NCI-H1417 treated with DMSO at 0.1 percent for 48 hours (cell line): ENCODE measurements at places on chromosomes 1 and 21.
A peak's percentile ranks its signal among the peaks of the same experiment; 100 is the strongest.

GRCh38 chr1:85274969-85275453, 1.4 kb downstream of the BCL10 start:
- no peak for DNase-seq

GRCh38 chr1:17409391-17409811, 30.1 kb downstream of the RCC2 start:
- no peak for DNase-seq

- DNase-seq, result no peak
Measured at GRCh38 chr1:119946724-119947123, 50.4 kb upstream of the ADAM30 start.

DNA sequence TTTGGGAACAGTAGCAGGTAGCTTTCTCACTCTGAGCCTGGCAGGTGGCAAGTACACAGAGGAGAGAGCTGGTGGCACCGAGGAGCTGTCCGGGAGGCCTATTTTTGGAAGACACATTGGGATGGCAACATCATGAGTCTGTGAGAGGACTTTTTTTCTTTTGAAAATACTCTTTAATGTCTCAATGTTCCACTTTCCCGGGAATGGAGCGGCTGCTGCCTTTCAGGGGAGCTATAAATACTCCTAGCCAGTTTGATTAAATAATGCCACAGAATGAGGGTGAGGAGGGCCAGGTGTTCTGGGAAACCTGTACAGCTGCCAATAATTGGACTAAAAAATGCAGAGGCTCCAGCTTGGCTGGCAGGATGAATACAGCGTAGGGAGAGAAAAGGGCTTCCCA, 93.3 kb upstream of the COG2 start:
- peak; percentile 22 for DNase-seq

GRCh38 chr1:222547260-222547614, 667 bp downstream of the HHIPL2 start:
- no peak for DNase-seq

GRCh38 chr1:14654554-14654953, 56.1 kb downstream of the KAZN start:
- no peak for DNase-seq

DNA sequence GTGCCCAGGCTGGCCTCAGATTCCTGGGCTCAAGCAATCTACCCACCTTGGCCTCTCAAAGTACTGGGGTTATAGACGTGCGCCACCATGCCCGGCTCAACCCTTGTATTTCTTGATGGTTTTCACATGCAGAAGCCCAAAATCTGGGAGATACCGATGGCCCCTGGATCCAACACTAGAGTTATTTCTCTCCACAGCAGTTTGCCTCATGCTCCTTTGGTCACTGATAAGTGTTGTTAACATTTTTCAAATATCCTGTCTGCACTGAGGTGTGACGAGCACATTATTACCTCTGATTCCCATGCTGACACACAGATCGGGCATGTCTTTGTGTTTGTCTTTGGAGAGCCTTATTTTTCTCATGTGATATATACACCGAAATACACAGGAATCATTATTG, 107.0 kb downstream of the KIF26B start:
- no peak for DNase-seq

- no peak for DNase-seq
Measured at GRCh38 chr1:225845571-225846259, 35.8 kb downstream of the EPHX1 start.

DNA sequence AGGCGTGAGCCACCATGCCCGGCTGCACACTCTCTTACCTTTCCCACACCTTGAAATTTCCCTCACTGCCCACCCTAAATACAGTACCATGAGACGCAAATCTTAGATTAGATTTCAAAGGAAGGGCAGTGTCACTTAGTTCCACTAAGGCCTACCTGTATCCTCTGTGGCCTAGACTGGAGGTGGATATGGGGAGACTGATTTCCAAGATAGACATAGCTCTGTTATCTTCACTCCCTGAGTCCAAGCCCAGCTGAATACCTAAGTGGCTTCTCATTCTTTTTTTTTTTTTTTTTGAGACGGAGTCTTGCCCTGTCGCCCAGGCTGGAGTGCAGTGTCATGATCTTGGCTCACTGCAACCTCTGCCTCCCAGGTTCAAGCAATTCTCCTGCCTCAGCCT, 89.0 kb downstream of the SLC16A1 start:
- no peak for DNase-seq

DNA sequence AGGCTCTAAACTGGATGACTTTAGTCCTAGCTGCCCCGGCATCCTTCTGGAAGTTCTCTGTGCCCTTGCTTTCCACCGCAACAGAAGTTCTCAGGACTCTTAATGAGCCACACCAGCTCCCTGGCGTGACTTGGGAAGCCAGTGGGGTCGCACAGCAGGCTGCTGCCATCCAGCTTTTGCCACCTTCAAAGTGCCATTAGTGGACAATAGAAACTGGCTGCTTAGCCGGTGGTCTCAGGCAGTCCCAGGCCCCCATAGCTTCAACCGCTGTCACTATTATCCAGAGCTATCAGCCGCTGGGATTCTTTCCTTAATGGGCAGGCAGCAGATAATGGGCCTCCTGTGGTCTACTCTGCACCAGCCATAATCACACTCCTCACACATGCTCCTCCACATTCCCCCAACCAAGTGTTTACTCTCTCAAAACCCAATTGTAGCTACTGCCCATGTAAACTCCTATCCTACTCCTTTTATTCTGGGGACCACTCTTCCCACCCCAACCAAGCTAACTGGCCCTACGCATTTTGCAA, 37.3 kb downstream of the PLEKHA6 start:
- DNase-seq, result no peak

- no peak for DNase-seq
Measured at GRCh38 chr1:166960858-166961474, 14.4 kb downstream of the ILDR2 start.

DNA sequence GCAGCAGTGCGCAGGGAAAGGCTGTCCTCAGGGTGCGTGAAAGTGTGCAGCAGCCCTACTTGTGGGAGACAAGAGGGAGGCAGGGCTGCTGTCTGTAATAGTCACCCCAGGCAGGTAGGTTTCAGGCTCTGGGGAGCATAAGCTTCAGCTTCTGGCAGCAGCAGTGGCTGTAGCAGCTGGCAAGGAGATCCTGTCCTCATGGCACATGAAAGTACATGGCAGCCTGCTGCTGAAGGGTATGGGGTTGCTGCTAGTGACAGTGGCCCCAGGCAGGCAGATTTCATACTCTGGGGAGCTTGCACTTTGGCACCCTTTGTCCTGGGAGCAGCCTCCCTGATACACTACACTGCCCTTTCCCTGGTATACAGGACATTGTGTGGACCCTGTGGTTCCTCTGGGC, 26.3 kb downstream of the KIAA0319L start:
- no peak for DNase-seq

GRCh38 chr1:27544834-27545233, 54.9 kb upstream of the WASF2 start:
- DNase-seq, result no peak

DNA sequence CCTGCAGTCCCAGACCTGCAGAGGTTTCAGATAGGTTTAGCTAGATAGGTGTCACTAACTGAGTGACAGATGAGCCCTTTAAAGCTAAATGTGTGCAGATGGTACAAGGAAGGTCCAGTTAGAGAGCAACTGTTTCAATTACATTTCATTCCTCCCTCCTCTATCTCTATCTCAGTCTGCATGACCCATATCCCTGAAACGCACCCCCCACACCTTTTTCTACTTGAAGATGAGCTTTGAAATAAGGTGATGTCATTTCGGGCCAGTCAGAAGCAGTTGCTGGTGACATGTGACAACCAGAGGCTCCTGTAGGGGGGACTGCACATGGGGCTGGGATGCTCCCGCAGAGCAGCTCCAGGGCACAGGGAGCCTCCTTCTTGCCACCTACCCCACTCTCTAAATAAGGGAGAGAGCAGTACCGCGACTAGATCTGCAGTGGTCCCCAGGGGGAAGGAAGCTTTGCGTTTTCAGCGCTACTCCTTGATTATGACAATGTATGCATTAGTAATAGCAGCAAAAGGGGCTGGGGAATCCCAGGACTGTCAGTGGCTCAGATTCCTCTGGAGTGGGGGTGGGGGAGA, 4.3 kb downstream of the ATP8B2 start:
- no peak for DNase-seq

DNA sequence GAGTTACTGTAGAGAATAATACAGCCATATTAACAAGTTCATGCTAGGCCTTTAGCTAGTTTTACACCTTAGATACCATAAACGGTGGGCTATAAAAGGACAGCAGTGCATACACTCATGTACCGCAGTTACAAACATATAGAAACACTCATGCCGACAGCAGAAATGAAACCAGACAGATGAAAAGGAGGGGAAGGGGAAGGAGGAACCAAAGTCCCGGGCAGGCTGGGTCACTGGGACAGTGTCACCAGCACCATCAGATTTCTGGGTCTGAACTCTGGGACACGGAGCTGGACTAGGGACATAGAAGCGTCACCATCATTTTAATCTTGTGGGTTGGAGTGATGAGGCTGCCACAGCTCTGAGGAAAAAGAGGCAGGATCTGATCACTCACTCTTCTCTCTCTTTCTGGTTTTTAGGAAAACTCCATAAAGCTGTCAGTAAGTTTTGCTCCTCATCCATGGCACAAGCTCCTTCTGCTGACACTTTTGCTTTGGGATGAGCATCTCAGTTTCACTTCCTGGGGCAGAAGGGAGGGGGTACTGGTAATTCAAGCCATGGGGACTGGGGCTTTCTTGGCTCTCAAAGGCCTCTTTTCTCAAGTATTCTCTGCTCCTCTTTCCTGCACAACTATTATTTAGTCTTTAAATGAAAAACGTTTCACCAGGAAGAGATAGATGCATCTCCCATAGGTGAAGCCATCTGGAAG, 7.8 kb upstream of the ZNF691 start:
- no peak for DNase-seq

- DNase-seq, result no peak
Measured at GRCh38 chr1:15042866-15043265, 110.7 kb upstream of the TMEM51 start.

- DNase-seq, result no peak
Measured at GRCh38 chr1:174206148-174206836, 47.0 kb downstream of the RABGAP1L start.

DNA sequence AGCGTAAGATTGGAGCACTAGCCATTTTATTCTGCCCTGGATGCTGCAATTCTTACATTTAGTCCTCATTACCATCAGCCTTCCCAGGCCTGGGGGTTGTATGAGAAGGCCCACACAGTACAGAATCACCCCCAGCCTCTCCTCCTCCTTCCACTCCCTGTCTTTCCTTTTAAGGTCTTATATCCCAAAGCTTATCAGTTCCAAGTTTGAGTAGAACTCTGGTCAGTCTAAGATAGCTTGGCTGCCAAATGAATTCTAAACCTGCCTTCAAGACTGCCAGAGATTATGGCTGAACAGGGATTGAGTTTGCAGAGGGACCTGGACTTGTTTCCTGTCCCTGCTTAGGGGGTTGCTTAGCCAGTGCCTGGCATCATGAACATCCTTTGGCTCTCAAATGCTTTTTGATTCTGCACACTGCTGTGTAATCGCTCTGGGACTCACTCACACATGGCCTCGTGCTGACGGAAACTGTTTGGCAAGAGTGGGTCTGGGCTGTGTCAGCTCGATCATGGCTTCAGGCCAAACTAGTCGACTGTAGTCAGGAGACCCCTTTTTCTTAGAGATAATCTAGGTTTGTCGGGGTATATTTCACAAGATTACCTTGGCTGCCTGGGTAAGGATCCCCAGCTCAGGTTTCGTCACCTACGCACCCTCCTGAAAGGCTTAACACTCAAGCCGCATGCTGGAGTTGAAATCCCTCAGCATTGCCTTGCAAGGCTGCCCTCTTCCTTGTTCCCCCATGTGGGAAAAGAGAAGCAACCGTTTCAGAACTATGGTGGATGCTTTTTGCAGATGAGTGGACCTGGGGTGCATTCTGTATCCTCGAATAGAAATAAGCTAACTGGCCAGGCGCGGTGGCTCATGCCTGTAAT, 252.6 kb downstream of the NFIA start:
- no peak for DNase-seq

GRCh38 chr1:187985897-187986654, 1157.3 kb downstream of the PLA2G4A start:
- no peak for DNase-seq

DNA sequence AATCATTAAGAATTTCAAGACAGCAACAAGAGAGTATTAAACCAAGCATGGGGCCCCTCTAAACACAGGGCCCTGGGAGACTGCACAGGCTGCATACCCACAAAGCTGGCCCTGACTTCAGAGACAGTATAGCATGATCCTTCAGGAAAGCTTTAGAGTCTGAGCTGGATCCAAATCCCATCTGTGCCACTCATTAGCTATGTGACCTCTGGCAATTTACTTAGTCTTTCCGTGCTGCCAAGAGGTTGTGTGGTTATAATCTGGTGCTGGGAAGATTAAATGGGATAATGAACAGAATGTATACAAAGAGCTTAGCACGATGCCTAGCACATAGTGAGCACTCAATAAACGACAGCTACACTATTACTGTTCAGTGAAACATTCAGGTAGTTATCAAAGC, 4.0 kb downstream of the PHC2 start:
- no peak for DNase-seq

- DNase-seq, result no peak
Measured at GRCh38 chr1:43270421-43271095, 775 bp downstream of the TMEM125 start.

DNA sequence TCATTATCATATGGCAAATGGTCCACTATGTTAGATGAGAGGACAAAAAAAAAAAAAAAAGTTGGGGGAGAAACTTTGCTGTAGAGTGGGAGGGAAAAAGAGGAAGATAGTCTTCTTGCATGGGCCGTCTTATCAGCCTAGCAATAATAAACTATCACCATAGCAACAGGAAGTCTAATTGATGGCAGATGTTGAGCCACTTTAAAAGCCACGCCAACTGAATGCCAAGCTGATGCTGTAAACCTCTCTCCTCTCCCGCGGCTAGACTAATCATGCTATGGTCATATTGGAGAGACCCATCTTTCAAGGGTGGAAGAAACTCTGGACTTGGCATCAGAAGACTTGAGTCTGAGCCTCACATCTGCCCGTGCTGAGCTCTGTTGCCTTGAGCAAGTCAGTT, 122.2 kb upstream of the HOOK1 start:
- peak; percentile 14 for DNase-seq

GRCh38 chr1:211891708-211892107, 61.1 kb upstream of the LPGAT1 start:
- DNase-seq, result no peak

- no peak for DNase-seq
Measured at GRCh38 chr1:190373705-190374336, 103.8 kb downstream of the BRINP3 start.

DNA sequence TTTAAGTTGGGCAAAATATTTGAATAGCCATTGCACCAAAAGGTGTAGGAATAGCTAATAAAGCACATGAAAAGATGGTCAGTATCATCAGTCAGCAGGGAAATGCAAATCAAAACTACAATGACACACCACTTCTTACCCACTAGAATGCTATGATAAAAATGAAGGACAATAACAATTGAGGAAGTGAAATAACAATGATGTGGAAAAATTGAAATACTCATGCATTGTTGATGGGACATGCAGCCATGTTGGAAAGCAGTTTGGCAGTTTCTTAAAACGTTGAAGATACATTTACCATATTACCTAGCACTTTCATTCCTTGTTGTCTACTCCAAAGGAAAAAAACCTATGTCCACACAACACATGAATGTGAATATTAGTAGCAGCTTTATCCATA, 28.4 kb downstream of the HSD3B1 start:
- no peak for DNase-seq

GRCh38 chr1:38994196-38994595, 3.1 kb downstream of the AKIRIN1 start:
- DNase-seq, result no peak
